ENCODE measurements at places on chromosomes 1 and 21. TPM values are rescaled to one million over a fixed set of nuclear protein-coding genes. Genes with fewer than 3 reads are reported as not detected.

The FCRL5 gene
- not detected for polyA plus RNA-seq

GRCh38 chr1:101088431-101088830, 62.8 kb upstream of the DPH5 start:
- DNase-seq = no peak

GRCh38 chr1:184608581-184608980, 146.1 kb downstream of the EDEM3 start:
- no peak for DNase-seq

The RGSL1 gene
- polyA plus RNA-seq = not detected

GRCh38 chr1:221430152-221430960, 311.5 kb downstream of the DUSP10 start:
- DNase-seq = no peak

- DNase-seq = no peak
Observed at GRCh38 chr1:93784538-93784937, 94.5 kb downstream of the DNTTIP2 start.

DNA sequence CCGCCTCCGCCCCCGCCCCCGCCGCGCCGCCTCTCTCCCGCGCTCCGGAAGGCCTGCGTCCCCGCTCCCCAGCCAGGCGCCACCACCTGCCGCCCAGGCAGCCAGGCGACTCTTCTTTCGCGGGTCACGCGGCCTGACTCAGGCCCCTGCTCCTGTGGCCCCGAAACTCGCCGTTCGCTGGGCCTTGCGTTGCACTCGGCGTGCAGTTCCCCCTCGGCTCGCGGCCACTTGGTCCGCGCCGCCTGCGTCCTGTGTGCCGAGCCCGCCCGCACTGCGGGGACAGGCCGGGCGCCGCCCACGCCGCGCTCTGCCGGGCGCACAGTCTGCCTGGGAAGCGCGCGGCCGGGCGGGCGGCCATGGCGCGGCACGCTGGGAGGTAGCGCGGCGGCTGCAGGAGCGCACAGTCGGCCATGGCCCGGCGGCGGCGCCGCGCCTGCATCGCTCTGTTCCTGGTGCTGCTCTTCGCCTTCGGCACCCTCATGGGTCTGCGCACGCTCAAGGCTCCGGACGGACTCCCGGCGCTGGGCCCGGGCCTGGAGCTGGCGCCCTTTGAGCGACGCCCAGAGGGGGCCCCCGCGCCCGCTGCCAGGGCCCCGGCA, at the start of gene MANEAL:
TSS of gene MANEAL (plus strand) at position 75 of the 599 bp plus-strand sequence. CDS start at position 411, 336 bp downstream.
- no peak for DNase-seq

DNA sequence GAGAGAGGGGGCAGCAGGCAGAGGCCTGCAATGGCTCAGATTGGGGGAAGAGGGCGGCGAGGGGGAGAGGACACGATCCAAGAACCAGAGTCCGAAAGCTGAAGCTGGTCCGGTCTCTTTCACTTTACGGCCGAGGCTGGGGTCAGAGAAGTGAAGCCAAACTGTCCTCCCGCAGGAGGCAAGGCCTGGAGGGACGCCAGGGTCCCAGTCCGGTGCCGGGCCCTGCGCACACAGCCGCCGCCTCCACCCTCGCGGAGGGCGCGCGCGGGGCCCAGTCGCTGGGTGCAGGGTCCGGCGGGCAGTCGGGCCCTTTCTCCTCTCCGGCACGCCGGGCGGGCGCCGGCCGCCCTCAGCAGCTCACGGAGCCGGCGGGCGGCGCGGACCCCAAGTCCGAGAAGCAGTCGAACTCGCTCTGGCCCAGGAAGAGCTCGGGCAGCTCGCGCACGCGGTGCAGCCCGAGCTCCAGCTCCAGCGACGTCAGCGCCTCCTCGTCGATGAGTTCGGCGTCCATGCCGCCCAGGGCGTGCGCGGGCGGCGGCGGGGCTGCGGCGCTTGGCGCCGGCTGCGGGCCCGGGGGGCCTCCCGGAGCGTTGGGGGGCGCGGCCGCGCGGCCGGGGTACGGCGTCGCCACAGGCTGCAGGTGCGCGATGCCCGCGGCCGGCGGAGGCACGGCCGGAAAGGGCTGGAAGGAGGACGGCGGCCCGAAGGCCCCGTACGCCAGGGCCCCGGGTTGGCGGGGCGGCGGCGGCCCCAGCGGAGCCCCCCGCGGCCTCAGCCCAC, 749 bp downstream of the CITED4 start:
- DNase-seq = no peak

The NUDT17 gene
- polyA plus RNA-seq = 4.3 TPM

GRCh38 chr1:156372265-156372586, 3.2 kb downstream of the RHBG start:
- DNase-seq = no peak

All from BJ (cell line).